ENCODE measurements at places on chromosomes 1 and 21.

- no peak for DNase-seq
Measured at GRCh38 chr1:205091043-205091740, 6.9 kb upstream of the TMEM81 start.

DNA sequence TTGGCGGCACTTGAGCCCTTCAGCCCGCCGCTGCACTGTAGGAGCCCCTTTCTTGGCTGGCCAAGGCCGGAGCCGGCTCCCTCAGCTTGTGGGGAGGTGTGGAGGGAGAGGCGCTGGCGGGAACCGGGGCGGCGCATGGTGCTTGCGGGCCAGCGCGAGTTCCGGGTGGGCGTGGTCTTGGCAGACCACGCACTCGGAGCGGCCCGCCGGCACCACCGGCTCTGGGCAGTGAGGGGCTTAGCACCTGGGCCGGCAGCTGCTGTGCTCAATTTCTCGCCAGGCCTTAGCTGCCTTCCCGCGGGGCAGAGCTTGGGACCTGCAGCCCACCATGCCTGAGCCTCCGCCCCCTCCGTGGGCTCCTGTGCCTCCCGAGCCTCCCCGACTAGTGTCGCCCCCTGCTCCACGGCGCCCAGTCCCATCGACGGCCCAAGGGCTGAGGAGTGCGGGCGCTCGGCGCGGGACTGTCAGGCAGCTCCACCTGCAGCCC, 673.7 kb upstream of the BRINP3 start:
- no peak for DNase-seq

GRCh38 chr21:38765056-38765455, 40.7 kb upstream of the ETS2 start:
- no peak for DNase-seq

DNA sequence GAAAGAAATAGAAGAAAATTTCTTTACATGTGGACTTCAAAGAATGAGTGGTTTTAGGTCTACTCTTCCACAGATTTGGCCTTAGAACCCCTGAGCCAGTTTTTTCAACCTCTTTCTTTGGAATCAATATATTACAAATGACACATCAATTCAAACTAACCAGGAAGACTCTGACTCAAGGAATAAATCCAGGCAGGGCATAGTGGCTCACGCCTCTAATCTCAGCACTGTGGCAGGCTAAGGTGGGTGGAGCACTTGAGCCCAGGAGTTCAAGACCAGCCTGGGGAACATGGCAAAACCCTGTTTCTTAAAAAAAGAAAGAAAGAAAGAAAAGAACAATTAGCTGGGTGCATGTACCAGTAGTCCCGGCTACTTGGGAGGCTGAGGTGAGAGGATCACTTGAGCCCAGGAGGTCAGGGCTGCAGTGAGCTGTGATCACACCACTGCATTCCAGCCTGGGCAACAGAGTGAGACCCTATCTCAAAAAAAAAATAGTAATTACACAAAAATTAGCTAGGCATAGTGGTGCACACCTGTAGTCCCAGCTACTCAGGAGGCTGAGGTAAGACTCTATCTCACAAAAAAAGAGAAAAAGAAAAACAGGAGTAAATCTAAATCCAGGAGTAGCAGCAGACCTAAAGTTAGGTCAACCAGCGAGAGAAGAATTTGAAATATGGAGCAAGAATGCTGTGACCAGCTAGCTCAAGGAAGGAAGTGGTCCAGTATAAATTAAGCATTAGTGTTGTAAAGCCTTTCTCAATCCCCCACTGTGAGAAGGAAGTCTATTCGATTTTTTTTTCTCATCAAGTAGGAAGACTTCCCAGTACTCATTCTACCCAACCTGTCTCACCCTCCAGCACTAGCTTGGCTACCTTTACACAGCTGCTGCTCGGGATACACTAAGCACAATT, 1.9 kb downstream of the SORT1 start:
- no peak for DNase-seq

DNA sequence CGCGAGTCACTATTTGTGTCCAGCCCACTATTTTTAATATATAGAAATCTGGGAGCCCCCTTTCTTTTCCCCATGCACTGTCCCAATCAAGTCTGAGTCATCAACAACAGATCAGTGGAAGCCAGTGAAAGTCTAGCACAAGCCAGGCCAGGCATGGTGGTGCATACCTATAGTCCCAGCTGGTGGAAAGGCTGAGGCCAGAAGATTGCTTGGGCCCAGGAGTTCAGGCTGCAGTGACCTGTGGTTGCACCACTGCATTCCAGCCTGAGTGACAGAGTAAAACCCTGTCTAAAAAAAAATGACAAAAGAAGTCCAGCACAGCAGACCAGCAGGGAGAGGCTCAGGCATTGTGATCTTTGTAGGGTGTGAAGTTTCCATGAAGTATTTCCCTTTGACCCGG, 9.0 kb upstream of the RPL5 start:
- no peak for DNase-seq

Data from stimulated activated CD4-positive, alpha-beta T cell treated with anti-CD3 and anti-CD28 coated beads, Interleukin-15, amount 100 ng/mL, for 1 hour (primary cell).